NT2/D1 (cell line): ENCODE measurements at places on chromosomes 13 and 19.

DNA sequence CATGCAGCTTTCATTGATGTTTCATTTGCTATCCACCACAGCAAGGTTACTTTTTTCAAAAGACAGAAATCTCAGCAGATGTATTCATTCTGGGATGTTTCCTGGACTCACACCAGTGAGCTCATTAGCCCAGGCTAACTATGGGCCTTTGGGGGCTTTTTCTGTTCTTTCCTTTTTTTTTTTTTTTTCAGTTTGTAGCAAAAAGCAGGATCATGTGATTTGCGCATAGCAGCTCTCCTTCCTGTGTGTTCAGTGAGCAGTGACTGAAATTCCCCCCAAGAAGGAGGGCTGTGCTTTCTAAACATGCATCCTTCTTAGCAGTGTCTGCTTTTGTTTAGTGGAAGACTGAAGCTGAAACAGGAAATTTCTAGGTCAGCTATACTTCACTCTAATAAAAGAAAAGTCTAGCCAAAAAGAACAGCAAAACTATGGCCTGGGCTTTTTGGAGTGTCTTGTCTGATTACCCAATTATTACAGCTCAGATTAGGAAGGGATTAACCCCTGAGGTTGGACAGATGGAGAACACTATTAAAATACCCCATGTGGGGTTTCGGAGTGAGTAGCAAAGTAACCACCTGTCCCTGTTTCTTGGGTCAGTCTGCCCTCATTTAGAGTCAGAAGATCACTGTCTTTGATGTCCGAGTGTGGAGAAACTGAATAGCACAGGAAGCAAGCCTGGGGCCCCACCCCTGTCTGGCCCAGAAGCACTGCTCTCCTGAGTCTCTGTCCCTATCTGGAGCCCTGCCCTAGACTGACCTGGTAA lies 8.9 kb upstream of the AMER2 start:
- DNase-seq = no peak

- DNase-seq = no peak
These were observed 393.2 kb downstream of the DLEU7 start for GRCh38 chr13:50450279-50450678.

- DNase-seq = no peak
These were observed 20.7 kb downstream of the GAS6 start for GRCh38 chr13:113843063-113843654.

GRCh38 chr19:55493052-55493644 lies 4.9 kb downstream of the SSC5D start:
- DNase-seq = no peak

- no peak for DNase-seq
These were observed 130.0 kb downstream of the SIPA1L3 start for GRCh38 chr19:38036707-38037611.

DNA sequence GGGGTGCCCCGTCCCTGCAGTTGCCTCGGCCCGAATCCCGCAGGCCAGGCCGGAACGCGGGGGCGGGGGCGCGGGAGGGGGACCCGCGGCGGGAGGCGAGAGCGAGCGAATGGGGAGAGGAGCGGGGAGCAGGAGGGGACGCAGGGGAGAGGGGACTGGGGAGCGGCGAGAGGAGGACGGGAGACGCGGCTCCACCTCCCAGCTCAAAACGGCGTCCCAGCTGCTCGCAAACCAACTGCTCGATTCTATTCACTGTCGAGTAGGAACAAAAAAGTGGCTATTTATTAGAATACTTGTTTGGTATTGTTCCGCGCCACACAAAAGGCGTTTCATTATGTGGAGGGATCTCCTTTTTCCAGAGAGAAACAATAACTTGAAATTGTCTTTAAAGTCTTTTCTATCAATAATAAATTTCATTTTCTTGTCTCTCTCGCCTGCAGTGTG lies 10.6 kb upstream of the SOX1 start:
- DNase-seq = no peak

DNA sequence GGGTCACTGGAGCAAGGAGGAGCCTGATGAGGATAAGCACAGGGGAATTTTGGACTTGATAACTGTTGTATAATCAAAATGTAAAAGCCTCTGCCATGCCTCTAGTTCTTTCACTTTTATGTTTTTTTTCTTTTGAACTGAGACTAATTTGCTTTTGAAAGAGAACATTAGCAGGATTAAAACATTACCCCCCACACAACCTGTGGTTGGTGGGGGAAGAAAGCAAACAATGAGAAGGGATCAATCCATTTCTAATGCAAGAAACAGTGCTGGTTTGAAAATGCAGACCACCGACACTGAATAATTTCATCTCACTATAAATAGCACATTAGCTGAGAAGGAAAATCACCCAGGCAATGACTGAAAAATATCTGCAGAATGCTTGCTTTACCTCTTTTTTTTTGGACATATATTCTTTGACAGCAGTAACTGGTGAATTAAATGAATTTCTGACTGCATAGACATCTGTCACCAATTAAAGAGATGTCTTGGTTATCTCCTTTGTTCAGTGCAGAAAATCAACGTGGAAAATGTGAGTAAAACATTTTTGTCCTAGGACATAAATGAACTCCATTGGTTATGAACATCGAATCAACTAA lies 48.6 kb upstream of the TRPC4 start:
- DNase-seq = no peak

- no peak for DNase-seq
These were observed at the start of gene ATP8B3 for GRCh38 chr19:1811942-1812425. Gene ATP8B3 (minus strand): TSS chr19:1812276. CDS start chr19:1811736, 540 bp downstream.

- DNase-seq = no peak
These were observed 12.7 kb upstream of the FREM2 start for GRCh38 chr13:38674208-38674607.

DNA sequence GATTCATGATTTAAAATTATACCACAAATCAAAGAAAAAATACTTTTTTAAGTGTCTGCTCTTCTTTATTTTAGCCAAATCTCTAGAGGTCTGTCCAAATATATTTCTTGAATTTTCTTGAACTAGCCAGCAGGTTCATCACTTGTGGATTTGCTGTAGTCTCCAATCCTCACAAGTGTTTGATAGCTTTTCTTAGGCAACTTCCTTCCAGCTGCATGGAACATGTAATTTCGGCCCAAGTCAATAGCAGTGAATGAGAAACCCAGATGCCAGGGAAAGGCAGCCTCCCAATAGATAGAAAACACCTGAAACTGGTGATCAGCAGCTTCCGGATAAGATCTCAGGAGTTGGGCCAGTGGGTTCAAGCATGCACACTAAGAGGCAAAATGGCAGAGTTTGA lies 15.6 kb upstream of the RNASEH2B start:
- no peak for DNase-seq

DNA sequence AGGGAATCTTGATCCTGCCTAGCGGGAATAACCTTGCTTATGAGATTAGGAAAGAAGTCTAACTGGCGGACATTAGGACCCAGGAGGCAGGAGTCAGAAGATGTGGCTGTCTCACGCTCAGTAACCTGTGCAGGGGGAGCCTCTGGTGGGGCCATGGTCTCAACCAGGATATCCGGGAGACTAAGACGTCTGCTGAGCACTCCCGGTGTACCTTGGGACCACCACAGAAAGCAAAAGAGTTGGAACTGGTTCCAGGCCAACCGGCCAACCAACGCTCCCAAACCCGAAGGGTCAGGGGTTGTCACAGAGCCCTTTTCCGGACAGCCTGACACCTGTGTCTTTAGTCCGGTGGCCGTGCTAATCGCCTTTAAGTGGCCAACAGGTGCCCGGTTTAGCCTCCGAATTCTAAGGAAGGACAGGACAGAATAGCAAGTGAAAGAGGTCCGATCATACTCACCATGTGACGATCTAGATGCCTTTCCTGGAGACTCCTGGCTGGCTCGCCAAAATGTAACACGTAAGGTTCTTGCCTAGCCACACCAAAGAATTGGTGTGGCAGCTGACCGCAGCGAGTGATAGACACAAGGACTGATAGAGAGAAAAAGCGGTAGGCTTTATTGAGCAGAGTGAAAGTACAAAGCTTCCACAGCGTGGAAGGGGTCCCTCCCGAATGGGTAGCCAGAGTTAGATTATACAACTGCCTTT lies 103.9 kb upstream of the DIAPH3 start:
- DNase-seq = no peak

- no peak for DNase-seq
These were observed 2.7 kb downstream of the WDR88 start for GRCh38 chr19:33134571-33135041.

GRCh38 chr19:29680937-29681336 lies 15.7 kb downstream of the PLEKHF1 start:
- DNase-seq = no peak

DNA sequence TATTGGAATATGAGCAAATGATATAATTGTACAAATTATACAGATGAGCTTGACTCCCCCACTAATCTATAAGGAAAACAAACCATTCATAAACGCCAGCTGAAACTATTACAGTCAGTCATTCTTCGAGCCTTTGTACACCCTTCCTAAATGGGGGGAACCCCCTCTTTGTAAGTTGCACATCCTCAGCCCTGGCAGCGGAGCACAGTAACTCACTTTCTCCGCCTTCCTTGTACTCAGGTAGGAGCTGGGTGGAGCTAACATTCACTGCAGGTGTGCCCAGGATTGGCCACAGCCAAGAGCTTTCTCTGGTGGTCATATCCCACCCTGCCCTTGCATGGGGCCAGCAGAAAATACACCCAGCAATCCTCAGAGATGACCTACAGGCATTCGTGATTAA lies 28.6 kb downstream of the PIN1 start:
- no peak for DNase-seq

DNA sequence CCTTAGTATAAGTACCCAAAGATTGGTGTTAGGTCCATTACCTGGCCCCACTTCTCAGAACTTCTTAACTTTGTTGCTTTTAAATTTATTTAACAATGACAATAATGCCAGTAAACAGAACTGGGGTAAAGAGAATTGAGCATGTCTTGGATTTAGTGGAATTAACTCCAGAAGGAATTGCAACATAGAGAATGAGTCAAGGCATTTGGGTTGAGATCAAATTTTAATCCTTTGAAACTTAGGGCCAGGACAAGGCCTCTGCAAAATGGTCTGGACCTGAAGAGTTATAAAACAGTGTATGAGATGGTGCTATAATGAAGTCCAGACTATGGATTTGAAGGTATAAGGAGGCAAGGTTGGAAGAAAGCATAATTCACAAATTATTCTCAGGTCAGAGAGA lies 1030.4 kb downstream of the SLITRK5 start:
- no peak for DNase-seq

- DNase-seq = no peak
These were observed 1.3 kb downstream of the FARP1 start for GRCh38 chr13:98144027-98144741.

DNA sequence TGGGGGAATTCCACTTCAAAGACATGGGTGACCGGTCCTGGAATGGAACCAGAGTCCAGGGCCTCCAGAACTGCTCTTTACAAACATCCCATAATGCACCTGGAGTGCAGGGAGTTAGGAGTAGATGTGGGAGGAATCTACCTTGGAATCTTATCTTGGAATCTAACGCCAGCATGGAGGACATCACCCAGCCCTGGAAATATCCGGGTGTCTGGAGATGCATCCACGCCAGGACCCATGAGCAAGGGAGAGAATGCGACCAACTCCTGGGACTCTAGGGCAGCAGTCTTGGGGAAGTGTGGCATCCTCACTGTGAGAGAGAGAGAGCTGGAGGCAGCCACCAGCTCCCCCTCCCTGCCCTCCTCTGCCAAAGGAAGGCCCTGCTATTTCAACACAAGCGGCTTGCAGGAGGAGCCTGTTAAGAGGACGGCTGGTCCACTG lies 211.8 kb downstream of the UQCRFS1 start:
- DNase-seq = no peak
